ENCODE measurements at places on chromosomes 7 and 10.
A peak's percentile ranks its signal among the peaks of the same experiment; 100 is the strongest.

- DNase-seq: peak; percentile 62
These were observed 975 bp upstream of the USP54 start for GRCh38 chr10:73591935-73592699.

DNA sequence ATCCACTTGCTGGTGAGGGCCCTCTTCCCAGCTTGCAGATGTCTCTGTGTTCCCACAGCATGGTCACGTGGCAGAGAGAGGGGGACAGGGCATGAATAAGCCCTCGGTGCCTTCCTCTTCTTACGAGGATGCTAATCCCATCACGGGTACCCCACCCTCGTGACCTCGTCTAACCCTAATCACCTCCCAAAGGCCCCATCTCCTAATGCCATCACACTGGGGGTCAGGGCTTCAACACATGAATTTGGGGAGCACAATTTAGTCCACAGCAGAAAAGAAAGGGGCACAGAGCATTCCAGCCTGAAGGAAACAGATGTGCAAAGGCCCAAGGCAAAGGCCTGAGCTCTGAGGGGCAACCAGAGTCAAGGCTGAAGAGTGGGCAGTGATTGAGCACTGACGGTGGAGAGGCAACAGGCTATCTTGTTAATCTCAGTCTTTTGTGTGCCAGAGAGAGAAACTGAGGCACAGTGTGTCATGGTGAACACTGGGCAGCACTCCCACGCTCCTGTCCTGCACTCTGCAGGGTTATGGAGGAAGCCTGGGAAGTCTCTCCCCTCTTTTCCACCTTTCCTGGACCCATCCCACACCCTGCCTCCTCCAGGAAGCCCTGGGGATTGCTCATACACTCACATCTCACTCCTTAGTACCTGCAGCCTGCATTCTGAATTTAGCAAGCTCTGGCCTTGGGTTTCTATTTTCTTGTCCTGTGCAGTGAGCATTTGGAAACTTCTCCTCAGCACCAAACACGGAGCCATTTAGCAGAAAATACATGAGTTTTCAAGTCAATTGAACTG is 49.0 kb downstream of the ALOX5 start:
- no peak for DNase-seq

DNA sequence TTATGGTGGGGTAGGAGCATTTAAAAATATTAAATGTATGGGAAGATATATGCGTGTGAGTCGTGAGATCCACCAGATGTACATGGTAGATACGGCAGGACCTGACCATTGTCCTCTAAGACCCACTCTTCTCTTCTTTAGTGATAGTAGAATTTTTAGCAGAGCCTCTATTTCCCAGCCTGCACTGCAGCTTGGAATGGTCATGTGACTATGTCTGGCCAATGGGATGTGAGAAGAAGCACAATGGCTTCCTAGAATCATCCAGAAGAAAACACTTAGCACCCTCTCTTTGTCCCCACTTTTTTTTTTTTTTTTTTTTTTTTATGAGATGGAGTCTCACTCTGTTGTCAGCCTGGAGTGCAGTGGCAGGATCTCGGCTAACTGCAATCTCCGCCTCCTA is 86.6 kb upstream of the CYTH3 start:
- DNase-seq: no peak

DNA sequence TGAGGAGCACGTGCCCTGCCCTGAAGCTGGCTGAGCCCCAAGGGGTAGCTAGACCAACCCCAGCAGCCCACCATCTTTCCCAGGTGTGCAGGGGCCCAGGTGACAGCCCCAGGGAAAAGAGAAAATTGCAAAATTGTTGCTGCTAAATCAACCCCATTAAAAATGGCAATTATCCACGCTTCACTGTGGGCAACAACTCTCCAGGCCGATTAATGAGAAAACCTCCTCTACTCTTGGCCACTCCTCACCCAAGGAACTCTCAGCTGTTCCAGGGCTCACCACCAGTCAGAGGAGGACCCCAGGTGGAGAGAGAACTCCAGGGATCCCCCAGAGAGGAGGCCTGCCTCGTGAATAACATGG is 516.1 kb upstream of the MGMT start:
- DNase-seq: no peak

DNA sequence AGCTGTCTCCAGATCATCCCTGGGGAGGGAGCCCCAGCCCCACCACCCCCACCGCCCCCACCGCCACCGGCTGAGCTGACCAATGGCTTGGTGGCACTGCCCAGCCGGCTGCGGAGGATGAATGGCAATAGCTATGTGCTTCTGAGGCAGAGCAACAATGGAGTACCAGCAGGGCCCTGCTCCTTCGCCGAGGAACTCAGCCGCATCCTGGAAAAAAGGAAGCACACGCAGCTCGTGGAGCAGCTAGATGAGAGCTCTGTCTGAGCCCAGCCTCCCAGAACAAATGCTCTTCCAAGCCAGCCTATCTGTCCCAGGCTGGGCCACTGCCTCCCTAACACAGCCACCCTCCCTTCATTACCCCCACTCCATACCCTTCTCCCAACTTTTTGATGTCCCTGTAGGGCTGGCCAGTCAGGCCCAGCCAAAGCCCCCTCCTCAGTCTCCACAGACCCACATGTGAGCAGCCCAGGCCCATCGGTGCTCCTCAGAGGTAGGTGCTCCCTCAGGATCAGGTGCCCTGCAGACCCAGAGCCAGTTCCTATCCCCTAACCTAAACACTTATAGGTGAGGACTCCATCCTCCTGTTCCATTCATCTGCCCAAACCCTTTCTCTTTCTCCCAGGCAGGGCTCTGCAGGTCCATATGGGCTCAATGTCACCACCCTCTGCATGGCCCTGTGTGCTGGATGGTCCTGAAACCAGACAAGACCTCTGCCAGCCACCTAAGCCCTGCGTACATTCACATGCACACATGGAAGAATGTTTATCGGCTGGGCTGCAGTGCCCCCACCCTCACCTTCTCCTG is 3.2 kb downstream of the MRPL43 start:
- no peak for DNase-seq

- no peak for DNase-seq
These were observed 34.0 kb downstream of the PON1 start for GRCh38 chr7:95290166-95290830.
